ENCODE measurements at places on chromosomes 13 and 19.
A peak's percentile ranks its signal among the peaks of the same experiment; 100 is the strongest.

GRCh38 chr19:31001991-31002390, 347.2 kb downstream of the TSHZ3 start:
- DNase-seq, result no peak

DNA sequence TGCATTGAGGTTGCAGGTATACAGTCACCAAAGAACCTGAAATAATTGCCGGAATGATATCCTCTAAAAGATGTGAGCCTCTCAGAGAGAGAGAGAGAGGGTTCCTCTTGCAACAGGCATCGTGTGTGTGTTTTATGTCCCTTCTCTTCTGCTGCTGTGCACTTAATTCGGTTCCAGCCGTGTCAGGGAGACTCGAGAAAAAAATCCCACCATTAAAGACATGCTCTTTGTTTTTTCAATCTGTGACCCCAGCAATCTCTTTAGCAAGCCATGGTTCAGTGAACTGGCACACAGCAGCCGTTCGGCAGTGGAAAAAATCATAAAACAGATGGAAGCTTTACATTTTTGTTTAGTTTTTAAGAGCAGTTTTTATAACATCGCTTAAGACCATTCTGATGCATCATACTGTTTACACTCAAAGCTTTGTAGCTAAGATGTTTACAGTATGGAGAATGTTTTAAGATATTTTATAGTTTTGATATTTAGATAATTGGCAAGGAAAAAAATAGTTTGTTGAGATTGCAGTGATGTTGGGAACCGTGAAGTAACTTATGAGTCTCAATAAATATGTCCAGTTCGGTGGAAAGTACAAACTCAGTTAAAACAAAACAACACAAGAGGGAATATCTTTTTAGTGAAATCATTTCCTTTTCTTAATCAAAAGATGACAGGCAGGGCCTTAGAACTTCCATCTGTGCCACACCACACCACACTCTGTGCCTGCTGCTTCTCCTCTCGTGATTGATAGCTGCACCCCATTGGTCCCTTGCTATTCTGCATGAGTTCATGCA, 31.2 kb upstream of the ZNF536 start:
- no peak for DNase-seq

DNA sequence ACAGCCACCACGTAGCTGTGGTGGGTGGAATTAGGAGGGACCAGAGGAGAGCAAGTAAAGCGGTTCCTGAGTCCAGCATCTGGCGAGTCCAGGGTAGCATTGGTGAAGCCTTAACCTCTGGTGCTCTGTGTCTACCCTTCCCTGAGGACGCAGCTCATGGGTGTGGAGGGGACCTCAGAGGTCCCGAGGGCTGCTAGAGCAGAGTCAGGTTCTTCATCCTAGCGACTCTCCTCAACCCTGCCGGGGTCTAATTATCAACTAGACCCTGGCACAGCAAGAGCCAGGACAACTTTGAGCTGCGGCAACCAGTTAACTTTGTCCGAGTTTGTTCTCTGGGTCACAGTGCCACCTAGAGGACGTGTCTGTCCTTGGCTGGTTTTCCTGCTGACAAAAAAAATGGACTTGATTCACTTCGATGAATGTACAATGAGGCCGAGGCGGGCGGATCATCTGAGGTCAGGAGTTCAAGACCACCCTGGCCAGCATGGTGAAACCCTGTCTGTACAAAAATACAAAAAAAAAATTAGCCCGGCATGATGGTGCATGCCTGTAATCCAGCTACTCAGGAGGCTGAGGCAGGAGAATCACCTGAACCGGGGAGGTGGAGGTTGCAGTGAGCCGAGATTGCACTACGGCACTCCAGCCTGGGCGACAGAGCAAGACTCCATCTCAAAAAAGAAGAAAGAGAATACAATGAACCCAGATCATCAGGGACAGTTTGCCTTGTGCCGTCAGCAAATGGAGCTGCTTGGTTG, 25.0 kb downstream of the TSSK6 start:
- peak; percentile 85 for DNase-seq

DNA sequence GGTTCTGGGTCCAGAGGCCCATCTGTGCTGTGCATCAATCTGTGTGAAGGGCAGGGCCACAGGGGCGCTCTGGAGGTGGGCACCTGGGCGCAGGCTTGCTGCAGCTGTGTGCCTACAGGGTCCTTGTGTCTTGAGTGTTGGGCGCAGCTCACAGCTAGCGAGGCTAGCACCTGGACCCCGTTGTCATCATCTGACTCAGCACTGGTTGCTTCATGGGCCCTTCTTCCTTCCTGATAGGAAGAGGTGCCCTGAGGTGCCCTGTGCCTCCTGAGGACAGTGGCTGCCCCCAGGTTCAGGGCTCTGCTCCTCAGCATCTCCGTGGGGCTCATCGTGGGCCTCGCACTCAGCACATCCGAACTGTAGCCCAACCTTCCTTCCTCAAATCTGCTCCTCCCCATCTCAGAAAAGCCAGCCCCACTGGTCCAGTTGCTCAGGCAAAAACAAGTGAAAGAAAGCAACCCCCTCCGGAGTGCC, 54.8 kb downstream of the GATAD2A start:
- DNase-seq, result no peak

DNA sequence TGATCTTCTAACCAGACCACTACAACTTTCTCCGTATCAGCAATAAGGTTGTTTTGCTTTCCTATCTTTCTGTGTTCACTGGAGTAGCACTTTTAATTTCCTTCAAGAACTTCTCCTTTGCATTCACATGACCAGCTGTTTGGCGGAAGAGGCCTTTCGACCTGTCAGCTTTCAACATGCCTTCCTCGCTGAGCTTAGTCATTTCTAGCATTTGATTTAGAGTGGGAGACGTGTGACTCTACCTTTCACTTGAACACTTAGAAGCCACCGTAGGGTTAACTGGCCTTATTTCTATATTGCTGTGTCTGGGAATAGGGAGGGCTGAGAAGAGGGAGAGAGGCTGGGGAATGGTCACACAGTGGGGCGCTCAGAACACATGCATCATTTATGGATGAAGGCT, 104.7 kb downstream of the TUBGCP3 start:
- no peak for DNase-seq

DNA sequence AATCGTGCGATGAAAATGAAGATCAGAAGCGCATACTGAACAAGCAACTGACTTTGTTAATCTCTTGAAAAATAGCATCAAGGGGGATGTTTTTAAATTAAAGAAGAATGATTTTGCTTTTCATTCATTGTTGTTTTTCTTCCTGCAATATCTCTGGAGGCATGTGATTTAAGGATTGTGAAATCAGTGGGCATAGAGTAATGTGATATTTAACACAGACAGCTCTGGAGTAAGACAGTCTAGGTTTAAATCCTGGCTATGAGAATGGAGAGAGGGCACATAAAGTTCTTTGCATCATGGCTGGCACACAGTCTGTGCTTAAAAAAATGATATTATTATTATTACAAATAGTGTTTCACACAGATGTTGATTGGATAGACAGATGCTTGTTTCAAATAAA, 243.1 kb upstream of the NBEA start:
- DNase-seq, result no peak

DNA sequence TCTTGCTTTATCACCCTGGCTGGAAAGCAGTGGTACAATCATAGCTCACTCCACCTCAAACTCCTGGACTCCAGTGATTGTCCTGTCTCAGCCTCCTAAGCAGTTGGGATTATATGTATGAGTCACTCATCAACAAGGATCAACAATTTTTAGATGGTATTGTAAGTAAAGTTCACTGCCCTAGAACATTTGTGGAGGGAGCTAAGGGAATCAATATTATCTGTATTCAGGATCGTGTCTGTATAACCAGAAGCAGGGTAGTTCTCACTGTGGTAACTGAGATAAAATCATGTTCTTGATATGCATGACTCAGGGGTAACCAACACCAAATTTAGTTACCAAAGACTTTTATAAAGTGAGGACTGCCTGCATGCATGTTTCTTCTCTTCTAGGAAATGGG, 27.0 kb downstream of the ZMYM5 start:
- no peak for DNase-seq

DNA sequence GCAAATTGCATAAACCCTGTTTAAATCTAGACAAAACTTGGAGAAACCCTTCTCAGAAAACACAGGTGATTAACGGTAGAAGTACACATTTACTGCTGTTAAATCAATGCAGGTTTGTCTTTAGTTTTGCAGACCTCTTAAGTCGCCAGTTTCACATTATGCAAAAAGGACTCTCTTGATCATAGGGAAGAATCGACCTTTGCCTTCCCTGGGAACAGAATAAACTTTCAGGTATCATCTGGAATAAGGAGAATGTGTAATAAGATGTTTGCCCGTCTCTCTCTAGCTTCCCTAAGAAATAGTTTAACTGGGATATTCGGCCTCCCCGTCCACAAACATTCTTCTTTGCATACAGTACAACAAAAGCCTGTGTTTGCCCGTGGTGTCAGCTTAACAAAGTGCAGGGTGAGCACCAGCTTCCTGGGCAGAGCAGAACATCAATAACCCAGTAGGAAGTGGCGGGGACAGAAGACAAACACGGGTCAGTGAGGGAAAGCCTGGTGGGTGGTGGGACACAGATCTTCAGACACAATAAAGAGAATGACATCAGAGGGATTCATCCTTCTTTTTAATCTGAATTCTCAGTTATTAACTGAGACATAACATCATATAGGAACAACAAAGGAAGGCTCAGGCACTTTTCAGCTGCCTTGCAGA, 1077.7 kb upstream of the SLC10A2 start:
- no peak for DNase-seq

DNA sequence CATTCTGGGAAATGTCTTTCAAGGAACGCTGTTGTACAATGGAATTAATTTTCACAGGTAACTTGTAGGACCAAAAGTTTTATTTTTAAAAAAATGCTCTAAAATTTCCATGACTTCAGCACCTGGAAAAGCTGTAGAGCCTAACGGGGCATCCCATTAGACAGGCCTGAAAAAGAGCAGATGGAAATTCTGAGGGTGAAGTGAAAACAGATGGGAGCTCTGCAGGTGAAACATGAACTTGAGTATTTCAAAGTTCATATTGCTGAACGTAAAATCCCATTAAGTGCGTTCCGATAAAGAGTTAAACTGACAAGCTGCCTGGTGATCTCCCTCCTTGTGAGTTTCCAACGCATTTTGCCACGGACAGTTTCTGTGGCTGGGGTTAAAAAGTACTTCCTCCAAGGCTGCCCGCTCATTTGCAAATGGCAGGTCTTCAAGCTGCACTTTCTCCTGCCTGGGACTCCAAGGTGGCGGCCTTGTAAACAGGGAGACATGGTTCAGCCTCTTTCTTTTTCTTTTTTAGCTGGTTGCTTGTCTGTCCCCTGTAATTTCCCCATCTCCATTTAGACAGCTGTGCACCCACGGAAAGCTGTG, 450.4 kb downstream of the FGF9 start:
- no peak for DNase-seq

DNA sequence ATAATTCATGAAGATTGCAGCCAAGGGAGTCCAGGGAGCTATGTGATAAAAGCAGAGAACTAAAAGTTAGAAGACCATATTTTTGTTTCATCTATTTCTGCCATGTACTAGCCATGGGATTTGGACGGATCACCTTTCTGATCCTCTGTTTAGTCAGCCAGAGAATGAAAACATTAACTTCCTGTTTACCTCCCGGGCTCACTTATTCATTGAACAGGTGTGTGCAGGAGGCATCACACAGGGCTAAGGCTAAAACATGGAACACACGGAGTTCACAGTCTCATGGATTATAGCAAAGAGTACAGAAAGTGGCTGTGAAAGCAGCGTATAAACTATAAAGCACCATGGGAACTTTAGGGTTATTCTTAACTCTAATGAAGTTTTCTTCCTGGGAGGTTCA, 96.8 kb downstream of the GPR12 start:
- no peak for DNase-seq

All from HEK293T (cell line).